Uterus (tissue), 4 donors: ENCODE measurements at places on chromosomes 4 and X. TPM values are rescaled to one million over a fixed set of nuclear protein-coding genes. Genes with fewer than 3 reads are reported as not detected.

DNA sequence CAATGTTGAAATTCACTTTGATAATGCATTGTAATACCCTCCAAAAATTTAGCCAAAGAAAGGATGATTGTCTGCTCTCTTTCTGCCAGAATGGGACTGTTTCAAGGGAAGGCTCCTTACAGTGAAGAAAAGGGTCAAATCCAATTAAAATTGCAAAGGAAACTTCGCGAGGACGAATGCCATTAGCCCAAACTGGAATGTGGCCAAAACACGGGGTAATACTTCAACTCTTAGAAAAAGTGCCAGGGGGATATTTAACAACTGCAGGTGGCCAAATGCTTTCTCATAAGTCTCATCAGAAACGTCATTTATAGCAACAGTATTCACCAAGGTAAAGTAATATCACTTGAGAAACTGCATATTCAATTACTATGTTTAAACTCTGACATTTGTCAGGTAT, 29.0 kb downstream of the NKX3-2 start:
- no peak for DNase-seq

DNA sequence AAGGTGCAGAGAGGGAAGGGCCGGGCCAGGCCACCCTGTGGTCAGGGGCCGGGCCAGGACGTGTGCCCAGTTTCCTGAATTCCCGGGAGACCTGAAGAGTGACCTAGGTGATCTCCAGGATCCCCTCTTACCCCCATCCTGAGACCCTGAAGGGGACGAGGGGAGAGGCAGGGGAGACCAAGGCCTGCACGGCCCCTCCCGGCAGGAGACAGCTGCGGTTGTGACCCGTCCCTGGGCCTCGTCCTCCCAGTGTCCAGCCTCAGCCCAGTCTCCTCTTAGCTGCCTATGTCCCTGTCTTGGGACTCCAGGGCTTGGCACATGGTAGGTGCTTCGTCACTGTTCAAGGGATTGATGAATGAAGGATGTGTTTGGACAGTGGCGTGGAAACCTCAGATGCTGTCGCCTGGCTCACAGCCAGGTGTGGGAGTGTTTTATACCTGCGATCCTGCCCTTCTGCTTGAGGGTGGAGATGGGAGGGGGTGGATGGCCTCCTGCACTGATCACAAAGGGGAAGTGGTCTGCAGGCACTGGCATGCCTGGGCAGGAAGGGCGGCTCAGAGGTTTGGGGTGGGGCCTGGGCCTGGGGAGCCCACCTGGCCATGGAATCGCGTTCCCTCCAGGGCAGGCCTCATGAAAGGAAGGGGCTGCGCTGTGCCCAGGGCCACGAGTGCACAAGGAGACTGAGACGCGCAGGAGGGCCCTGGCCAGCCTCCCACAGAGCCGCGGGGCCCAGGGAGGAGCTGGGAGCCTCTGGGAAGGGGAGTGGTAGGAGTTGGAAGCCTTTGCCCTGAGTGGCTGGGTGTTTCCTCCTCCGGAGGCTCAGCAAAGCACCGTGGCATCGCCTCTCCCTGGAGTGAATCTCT, 6.9 kb downstream of the SH3TC1 start:
- no peak for DNase-seq

DNA sequence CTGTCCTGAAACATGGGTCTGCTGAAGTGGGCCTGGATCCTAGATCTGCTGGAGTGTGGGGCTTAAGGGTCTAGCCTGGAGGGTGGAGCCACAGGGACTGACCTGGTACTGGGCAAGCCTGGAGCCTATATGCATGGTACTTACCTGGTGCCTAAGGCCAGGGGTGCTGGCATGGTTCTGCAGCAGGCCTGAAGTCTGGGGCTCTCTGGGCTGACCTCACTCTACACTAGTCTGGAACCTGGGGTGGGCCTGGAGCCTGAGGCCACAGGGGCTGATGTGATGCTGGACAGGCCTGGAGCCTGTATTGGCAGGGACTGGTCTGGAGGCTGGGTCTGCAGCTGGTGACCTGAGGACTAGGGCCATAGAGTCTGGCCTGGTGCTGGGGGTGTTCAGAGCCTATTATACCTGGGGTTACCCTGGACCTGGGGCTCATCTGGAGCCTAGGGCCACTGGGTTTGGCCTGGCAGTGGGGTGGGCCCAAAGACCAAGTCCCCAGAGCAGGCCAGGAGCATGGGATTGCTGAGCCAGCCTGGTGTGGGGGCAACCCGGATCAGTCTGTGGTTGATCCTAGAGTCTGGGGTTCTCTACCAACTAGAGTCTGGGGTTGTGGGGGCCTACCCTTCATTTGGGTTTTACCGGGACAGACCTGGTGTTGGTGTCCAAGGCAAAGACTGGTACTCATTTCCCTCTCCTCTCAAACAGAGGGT, 179.6 kb downstream of the SLC4A4 start:
- no peak for DNase-seq

GRCh38 chr4:29565256-29565655, 1154.9 kb upstream of the PCDH7 start:
- no peak for DNase-seq

DNA sequence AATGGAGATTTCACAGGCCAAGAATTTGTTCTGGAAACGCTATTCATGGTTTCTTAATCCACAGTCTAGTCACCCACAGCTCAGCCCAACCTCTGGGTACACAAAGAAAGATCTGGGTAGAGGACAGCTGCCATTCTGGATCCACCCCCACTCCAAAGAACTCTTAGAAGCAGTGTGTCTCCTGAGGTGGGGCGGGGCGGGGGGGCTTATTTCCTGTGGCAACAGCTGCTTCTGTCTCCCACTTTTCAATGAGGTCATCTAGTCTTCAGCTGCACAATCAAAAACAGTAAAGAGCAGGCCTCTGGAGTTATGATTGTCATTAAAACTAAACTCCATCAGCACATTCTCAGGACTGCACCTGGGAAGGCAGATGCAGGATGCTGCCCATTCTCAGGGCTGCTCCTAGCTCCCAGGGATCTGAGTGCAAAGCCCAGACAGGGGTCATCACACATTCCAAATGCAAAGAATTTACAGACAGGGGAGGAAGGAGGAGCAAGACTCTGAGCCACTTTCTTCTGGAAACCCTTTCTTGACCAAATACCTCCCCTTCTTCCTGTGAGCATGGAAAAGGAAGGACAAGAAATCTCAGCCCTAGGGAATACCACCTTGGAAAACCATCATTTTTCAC, 207.3 kb downstream of the HS6ST2 start:
- no peak for DNase-seq

GRCh38 chr4:117575850-117576249, 458.4 kb upstream of the NDST3 start:
- DNase-seq = no peak

Gene DCHS2
- total RNA-seq = 10.6 TPM

DNA sequence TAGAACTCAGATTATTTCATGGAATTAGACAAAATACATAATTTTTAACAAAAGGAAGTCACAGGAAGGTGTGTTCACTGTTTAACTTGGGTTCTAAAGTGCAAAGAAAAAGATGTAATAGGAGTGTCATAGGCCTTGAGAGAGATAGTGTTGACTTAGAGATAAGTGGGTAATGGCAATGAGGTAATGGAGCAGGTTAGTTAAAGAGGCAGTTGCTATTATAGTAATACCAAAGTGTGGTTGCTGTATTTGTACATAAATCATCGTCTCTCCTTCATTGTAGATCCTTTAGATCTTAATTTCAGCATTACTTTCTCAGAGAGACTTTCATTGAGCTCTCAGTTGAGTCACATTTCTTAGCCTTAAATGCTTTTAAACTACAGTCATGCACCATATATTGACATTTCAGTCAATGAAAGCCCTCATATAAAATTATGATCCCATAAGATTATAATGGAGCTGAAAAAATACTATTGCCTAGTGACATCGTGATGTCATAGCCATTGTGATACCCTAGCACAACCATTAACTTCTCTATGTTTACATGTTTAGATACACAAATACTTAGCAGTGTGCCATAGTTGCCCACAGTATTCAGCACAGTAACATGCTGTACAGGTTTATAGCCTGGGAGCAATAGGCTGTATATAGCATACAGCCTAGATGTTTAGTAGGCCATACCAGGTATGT, 245.4 kb downstream of the ADGRL3 start:
- DNase-seq = no peak

Gene GYPA
- 4.2 TPM for total RNA-seq

Gene NSUN7
- 6.8 TPM for total RNA-seq

Gene TGIF2LX
- not detected for total RNA-seq

GRCh38 chr4:61294936-61295335, 94.8 kb downstream of the ADGRL3 start:
- no peak for DNase-seq

Gene IBSP
- total RNA-seq = not detected

Gene RAI2
- total RNA-seq = 18.2 TPM

DNA sequence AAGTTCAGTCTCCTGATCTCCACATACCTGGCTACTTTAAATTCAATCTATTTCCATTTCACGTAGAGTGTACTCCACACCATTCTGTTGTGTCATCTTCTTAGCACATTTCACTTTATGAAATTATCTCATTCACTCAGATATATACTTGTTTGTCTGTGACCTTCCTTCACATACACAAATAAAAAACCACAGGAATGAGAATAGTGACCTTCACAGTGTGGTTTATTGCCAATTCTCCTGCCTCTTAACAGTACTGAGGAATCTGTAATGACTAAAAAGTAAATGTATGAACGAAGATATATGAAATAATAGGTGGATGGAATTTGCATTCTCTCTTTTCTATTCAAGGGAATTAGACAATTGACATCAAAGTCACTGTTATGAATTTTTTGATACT, 183.9 kb upstream of the PCDH7 start:
- no peak for DNase-seq

GRCh38 chrX:20397587-20397986, 130.9 kb upstream of the RPS6KA3 start:
- no peak for DNase-seq

GRCh38 chr4:140135529-140136088, 18.4 kb downstream of the MAML3 start:
- peak; percentile 69 for DNase-seq

Gene TCEANC
- 4.1 TPM for total RNA-seq

DNA sequence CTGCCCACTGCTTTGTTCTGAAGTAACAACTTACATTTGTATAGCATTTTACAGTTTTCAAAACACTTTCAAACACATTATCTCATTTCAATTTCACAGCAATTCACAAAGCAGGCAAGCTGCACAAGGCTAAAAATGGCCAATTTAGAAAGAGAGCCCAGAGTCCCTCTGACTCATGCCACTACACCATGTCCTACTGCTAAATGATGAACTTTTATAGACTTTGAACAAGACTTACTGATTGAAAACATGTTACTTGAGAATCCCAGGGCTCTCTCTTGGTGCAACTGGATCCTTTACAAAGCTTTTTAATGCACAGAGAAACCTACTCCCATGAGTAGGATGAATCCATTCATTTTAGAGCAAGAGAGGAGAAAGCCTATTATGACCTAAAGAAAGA, 5.8 kb upstream of the G3BP2 start:
- DNase-seq = no peak

DNA sequence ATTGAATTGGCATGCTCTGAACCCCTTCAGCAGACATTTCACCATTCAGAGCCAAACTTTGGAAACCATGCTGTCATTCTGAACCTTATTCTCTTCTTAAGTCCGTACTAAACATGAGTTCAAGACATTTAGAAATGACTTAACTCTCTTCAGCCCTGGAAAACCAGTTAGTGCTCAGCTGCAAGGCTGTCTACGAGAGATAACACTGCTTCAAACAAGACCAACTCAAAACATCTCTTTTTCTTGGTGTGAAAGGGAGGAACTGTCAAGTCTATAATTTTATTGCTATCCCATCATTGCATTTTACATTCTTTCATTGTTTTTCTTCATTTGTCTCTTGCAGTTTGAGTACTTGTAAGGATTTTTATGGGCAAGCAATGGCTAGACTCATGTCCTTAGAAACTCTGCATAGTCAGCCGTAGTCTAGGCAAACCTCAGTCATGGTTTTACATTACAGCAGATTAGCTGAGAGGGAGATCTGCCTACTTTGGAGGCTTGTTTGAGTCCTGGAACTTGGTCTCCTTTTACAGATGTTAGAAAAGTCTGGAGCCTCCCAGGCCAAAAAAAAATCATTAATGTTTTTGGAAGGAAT, 120.6 kb upstream of the JADE1 start:
- no peak for DNase-seq

- no peak for DNase-seq
These were observed 26.4 kb downstream of the MORC4 start for GRCh38 chrX:106973433-106974149.

DNA sequence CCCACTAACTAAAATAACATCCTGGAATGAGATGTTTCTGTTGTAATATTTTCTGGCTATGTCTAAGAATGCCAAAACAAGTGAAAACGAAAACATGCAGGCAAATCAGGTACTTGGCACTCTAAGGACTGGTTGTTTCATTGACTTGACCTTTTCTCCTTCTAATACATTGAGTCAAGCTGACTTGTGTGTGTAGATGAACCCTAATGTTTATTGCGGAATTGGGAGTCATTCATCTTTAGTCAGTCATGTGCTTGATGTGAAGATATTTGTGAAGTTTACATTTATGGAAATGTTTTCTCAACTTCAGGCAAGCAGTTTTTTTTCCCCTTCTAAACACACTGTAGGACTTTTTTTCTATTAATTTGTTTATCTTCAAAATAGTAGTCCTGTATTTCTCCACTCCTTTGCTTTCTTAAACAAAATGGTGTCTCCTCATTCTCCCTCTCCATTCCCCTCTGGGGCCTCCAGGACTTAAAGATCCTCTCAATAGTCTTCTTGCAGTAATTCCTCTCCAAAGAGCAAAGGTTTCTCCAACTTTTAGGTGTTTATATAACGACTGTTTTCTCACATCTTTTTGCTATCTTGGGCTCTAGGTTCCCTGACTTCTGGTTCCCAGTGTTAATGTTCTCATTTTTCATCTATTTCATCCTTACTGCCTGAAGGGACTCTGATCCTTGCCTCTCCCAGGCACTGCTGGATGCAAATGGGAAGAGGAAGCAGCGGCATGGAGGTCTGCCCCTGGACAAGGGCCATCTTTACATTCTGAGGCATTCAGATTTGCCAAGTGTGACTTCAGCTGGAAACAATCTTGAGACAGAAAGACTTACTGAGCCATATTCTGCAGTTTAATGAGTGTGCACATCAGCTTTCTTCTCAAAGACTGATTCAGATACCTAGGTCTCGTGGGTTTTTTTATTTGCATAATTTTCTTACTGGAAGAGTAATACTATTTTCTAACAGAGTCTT, 166.4 kb downstream of the ARHGAP6 start:
- no peak for DNase-seq

Gene SPANXN3
- total RNA-seq = not detected
